Astrocyte of the spinal cord (primary cell): ENCODE measurements at places on chromosomes 7 and 10.

DNA sequence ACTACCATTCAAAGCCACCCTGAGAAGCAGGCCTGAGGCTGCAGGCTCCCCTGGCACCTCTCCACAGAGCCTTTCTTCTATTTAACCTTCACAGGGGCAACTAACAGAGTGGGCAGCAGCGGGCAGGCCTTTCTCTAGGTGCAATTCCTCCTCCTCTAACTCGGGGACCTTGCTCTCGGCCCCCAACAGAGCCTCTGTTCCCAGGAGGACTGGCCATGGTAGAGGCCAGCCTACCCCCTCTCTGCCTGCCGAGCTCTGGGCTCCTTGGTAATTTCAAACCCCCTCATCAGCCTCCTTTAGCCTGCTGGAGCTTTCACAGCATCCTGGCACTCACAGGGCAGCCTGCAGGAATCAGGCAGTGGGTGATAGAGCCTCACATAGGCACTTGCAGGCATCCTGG lies 920.8 kb upstream of the ZNF722 start:
- DNase-seq, result no peak

GRCh38 chr7:29860186-29860585 lies 53.9 kb downstream of the WIPF3 start:
- DNase-seq, result no peak

DNA sequence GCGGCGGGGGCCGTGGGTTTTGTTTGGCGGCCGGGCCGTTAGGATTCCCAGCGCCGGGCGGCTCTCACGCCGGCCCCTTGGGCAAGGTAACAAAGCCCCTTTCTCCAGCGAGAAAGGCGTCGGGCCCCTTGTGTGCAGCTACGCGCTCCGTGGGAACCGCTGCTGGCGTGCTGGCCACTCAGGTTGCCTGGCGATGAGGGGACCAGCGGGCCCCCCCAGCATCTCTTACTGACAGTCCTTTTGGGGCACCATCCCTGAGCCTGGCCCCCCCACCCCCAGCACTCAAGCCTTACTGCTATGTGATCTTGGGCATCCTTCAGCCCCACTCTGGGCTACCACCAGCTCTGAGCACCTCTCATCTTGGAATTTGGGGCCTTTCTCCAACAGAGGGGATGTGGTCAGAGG lies 1.8 kb downstream of the LFNG start:
- no peak for DNase-seq

GRCh38 chr10:88089498-88089897 lies 226.1 kb downstream of the PTEN start:
- DNase-seq, result no peak

GRCh38 chr7:87155788-87156187 lies 3.5 kb downstream of the DMTF1 start:
- DNase-seq, result no peak

DNA sequence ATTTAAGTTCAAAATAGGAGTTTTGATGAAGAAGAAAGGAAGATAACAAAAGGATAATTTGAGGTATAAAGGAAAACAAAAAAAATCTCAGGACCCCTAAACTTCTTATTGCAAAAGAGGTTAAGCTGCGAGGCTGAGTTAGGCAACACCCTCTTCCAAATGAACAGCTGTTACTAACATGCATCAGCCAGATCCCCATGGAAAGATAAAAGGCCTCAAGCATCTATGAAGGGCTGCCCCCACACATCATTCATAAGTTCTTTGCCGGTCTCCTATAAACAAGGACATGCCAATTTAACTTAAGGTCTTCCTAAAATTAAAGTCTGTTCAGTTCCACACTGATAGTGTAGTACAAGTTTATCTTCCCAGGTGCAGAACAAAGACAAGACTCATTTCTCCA lies 75.8 kb upstream of the IMMP2L start:
- no peak for DNase-seq

DNA sequence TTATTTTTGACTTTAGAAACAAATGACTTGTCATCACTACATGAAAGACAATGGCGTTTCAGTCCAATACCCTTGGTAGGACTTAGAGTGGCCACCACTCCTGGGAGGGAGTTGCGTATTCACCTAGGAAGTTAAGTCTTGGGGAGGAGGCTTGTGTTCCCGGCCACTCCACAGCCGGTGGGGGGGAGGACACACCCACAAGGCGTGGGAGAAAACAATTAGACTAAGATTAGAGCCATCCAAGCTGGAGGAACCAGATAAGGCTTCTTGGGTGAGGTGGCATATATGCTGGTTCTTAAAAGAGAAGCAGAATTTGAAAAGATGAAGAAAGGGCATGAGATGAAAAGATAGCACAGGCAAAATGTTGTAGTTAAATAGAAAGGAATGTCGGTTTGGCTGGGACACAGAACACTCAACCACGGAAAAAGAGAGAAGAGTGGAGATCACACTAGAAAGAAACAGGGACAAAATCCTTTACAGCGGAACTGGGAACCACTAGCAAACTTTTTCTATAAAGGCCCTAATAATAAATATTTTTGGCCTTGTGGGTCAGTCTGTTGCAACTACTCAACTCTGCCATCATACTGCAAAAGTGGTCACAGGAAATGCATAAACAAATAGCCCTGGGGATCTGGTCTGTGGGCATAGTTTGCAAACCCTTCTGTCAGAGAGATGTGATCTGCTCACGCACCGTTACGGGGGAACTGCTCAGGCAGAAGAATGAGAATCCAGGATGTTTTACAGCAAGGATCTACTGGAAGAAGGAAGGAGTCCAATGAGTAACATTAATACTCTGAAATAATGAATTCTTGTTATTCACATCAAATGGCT lies 651.8 kb downstream of the PARD3 start:
- DNase-seq, result peak; percentile 15

GRCh38 chr10:116163333-116164131 lies 109.5 kb downstream of the GFRA1 start:
- DNase-seq, result no peak
